Anterior cingulate cortex (tissue), 58 donors: ENCODE measurements at places on chromosomes 7 and 10.

- DNase-seq, result no peak
These were observed 182.2 kb downstream of the PHF14 start for GRCh38 chr7:11155883-11156282.

GRCh38 chr7:149145031-149145845 is 2.0 kb upstream of the ZNF398 start:
- DNase-seq, result no peak

GRCh38 chr10:13095929-13096328 is 4.0 kb upstream of the OPTN start:
- no peak for DNase-seq

DNA sequence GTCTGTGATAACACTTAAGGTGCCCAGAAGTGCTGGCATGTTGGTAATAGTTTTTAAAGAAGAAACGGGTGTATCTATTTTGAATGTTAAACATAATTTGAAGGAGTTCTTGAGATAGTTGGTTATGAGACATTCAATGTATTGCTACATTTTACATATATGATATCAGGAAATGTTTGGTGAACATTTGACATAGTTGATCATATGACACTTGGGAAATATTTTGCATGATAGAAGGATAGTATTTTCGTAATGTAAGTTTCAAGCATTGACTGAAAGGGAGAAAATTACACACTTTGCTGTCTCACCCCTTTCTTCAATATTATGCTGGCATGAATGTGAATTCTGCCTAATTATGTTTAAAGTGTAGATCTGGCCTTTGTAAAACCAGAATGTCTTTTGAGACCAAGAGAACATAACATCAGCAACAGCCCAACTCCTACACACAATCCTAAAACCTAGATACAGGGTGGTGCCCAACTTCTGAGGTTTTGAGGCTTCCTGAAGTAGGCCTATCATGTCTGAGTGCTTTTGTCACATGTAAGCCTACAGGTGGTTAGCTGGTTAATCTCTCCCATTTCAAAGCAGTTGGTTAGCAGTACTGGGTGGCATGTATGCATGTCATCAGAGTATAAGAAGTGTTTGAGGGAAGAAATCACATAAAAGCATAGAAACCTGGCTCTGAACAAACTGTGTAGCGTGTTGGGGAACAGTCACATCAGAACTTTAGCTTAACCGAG is 2.1 kb downstream of the ADD3 start:
- no peak for DNase-seq

DNA sequence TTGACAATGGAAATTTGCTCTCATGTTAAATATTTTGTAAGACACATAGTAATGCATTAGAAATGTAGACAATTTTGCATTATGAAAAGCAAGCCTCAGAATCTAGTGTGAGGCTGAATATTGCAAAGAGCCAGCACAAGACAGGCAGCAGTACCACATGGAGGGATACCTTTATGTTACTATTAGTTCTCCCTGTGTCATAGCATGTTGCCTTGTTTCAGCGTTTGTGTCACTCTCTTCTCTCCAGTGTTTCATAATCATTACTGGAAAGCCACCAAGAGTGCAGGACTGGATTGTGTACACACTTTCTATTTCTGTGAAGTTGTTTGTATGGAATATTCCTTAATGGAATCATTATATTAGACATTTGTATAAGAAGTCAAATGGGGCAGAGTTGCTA is 8.5 kb downstream of the AHR start:
- DNase-seq, result no peak

- no peak for DNase-seq
These were observed 527 bp upstream of the BCAP29 start for GRCh38 chr7:107579554-107579884.

GRCh38 chr10:114060456-114060855 is 16.8 kb downstream of the ADRB1 start:
- DNase-seq, result no peak

- no peak for DNase-seq
These were observed 7.2 kb upstream of the GRID1 start for GRCh38 chr10:86373828-86374227.

GRCh38 chr7:111210996-111211395 is 120.1 kb downstream of the LRRN3 start:
- DNase-seq, result no peak

- no peak for DNase-seq
These were observed 191.7 kb downstream of the TFEC start for GRCh38 chr7:115838829-115839228.

GRCh38 chr7:87027900-87028299 is 31.6 kb downstream of the ELAPOR2 start:
- no peak for DNase-seq

DNA sequence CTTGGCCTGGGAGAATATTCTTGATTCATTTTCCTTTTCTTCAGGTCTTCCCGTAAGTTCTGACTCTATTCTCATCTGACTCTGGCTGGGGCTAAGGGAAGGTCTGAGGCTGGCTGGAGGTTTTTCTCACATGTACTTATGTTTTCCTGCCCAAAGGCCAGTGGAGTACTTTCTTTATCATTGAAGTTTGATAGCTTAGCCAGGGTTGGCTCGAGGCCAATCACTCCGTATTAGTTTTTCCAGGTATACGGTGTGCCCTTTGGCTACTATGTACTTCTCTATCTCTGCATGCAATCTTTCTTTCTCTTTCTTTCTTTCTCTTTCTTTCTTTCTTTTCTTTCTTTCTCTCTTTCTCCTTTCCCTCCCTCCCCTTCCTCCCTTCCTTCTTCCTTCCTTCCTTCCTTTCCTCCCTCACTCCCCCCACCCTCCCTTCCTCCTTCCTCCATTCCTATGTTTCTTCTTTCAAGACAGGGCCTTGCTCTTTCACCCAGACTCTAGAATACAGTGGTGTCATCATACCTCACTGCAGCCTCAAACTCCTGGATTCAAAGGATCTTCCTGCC is 26.8 kb upstream of the VKORC1L1 start:
- DNase-seq, result no peak

- no peak for DNase-seq
These were observed 32.7 kb upstream of the STEAP4 start for GRCh38 chr7:88339195-88339922.

GRCh38 chr7:13062631-13063030 is 375.2 kb downstream of the ARL4A start:
- DNase-seq, result no peak

DNA sequence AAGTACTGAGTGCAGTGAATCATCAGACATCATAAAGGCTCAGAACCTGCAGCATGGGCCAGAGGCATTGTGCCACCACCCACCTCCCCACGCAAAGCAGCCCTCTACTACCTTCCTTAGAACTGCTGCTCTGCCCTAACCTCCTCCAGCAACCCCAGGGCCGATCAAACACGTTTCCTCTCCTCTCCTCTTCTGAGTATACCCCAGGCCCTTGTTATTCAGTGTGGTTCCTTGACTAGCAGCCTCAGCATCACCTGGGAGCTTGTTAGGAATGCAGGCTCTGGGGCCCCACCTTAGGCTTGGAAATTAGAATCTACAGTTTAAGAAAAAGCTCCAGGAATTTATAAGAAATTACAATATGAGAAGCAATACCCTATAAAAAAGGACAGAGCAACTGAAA is 33.2 kb downstream of the DYDC1 start:
- no peak for DNase-seq

DNA sequence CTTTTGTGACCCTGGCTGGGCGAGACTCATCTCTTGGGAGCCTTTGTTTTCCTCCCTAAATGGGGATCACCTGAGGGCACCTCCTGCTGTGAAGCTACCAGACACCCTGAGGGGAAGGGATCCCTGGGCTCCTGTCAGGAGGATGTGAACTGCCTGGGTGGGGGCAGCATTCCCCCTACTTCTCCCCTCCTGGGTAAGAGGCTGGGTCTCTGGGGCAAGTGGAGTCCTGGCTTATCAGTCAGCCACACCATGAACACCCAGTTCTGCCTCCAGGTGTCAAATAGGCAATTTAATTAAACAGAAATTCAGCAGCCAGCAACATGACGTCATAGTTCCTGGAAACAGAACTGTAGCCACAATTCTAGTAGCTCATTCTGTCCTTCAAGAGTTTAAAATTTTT is 97.7 kb upstream of the RET start:
- DNase-seq, result no peak

- DNase-seq, result no peak
These were observed 17.6 kb downstream of the NUDCD3 start for GRCh38 chr7:44472843-44473242.

- no peak for DNase-seq
These were observed 972 bp downstream of the PHYH start for GRCh38 chr10:13298748-13299436.

DNA sequence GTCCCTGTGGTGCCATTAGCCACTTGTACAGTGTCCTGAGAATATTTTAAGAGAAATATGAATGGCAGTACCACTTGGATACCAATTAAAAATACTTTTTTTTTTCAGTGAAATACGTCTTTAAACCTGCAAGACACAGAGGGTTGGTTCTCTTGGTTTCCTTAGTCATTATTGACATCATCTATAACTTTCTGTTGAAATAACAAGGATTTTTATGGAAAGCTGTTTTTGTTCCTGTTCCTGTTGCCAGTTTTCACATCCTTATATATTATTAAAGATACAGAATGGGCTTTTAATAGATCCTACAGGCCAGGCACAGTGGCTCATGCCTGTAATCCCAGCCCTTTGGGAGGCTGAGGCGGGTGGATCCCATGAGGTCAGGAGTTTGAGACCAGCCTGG is 579.9 kb downstream of the AUTS2 start:
- DNase-seq, result no peak

- DNase-seq, result no peak
These were observed 22.3 kb downstream of the AGK start for GRCh38 chr7:141573511-141573910.

GRCh38 chr7:18064242-18064838 is 36.7 kb upstream of the PRPS1L1 start:
- no peak for DNase-seq

DNA sequence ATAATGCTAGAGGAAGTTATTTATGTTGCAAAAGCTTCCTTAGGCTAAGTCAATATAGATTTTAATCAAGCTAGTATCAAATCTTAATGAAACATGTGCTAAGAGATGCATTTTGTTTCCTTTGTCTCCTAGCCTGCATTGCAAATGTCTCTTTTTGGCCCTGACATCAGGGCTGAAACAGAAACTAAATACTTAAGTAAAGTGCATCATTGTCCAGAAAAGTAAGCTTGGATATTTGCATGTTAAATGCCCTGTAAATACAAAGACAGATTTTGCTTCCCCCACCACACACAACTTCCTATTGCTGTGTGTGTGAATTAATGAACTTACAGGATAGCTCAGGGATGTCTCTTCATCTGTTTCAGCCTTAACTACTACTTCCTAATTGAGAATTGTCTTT is 10.0 kb upstream of the STAMBPL1 start:
- DNase-seq, result no peak
